Hematopoietic multipotent progenitor cell treated with erythropoietin and hydrocortisone succinate and interleukin-3 and kit ligand, for 8 days (in vitro differentiated cells): ENCODE measurements at places on chromosomes 7 and 10.

DNA sequence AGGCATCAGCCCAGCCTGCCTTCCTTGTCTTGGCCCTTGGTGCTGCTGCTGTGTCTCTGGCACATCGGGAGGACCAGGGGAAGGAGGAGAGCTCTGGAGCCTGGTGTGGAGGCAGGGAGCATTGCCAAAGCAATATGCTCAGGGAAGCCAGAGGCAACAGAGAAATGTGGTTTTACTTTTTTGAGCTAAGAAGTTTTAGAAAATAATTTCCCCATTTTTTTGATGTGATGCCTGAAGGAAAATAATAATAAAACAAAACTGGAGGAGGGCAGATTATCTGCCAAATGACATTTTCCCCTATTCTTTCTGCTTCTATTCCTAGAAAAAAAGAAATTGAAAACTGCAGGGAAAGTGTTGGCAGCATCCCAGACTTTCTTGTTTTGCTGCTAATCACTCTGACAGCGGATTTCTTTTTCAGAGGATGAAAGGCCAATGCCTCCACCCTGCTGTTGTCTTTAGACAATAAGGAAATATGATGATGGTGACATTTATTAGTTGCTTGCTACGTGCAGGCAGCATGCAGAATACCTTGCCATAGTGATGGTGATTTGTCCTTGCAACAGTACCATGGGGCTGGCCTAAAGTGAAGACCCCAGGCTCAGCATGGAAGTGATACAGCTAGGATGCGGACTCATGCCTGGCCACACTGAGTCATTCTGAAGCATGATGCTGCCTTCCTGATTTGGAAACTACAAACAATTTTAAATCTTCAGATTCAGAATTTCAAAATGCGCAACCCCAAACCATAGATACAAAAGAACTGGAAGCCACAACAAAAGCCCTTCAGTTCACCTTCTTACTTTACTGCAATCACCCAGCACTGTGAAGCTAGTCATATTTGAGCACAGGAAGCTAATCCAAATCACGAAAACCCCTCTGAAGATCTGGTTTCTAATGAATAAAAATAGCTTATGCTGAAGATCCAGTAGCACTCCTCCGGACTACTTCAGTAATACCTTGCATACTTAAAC is 260.2 kb upstream of the TMEM72 start:
- DNase-seq, result no peak

DNA sequence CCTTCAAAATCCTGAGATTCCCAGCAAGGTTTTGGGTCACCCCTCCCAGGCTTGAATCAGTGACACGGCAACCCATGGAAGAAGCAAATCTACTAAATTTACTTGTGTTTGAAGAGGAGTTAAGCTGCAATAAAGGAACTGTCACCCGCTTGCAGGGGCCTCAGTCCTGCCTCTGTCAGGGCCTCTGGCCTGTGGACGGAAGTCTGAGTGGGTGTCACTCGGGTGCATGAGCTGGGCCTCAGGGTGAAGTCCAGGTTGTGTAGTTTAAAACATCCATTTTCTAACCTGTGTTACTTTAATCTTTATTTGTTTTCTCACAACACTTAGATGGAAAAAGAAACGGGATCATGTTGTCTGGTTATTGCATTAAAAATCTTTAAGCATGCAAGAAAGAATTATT is 234.9 kb downstream of the ADARB2 start:
- no peak for DNase-seq

GRCh38 chr7:98808751-98809460 is 60.9 kb downstream of the TMEM130 start:
- no peak for DNase-seq

DNA sequence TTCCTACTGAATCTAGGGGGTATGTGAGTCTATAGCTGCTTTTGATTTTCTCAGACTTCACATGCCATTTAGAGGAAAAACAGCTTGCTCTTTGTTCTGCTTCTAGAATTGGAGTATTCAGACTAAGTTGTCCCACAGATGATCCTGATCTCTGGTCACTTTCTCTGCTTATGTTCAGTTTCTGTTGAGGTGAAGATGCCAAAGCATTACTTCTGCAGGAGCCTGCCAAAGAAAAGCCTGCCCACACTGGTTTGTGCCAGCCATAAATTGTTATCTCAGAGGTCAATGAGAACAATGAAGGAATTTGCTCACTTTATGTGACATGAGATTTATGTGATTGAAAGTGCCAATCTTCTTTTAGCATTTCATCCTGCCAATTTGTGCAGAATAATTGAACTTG is 163.6 kb downstream of the CDK14 start:
- no peak for DNase-seq

DNA sequence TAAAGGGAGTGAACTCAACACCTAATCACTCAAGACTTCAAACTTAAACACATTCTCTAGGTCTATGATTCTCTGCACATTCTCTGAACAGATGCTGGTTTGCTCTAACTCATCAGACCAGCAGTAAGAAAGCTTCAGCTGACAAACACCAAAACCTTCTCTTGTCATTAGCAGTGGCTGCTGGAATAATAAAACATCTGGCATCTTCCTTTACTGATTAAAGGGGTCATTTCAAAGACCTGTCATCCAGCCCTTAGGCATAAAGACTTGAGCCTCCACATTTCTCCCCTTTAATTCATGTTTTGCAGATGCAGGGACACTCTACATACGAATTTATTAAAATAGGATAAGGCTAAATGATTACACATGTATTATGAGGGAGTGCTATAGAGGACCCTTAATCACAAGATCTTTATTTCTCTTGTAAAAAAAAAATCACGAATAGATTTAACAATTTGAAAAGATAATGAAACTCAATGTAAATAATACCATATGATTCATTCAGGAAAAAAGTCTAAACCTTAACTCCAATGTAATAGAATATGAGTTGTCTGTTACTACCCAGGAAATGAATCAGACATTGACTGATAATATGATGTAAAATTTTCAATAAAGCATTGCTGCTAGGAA is 152.4 kb upstream of the GNAI1 start:
- DNase-seq, result no peak

GRCh38 chr7:38463277-38464225 is 167.6 kb downstream of the AMPH start:
- DNase-seq, result peak; percentile 24

GRCh38 chr7:66205741-66206090 is 582 bp downstream of the TPST1 start:
- DNase-seq, result no peak

- DNase-seq, result no peak
Observed at GRCh38 chr10:51447119-51447518, 252.3 kb downstream of the CSTF2T start.

DNA sequence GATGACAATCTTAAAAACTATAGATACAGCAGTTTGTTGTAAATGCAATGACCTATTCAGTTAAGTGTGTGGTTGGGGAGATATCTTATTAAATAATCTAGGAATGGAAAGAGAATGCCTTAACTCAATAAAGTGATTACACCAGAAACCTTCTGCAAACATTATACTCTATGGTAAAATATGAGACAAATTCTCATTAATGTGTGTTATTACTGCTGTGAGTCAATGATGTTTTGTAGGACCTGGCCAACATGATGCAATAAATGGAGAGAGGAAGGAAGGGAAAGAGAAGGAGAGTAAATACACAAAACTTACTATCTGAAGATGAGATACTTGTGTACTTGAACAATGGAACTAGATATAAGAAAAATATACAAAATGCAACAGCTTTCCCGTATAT is 25.1 kb downstream of the MKX start:
- no peak for DNase-seq

DNA sequence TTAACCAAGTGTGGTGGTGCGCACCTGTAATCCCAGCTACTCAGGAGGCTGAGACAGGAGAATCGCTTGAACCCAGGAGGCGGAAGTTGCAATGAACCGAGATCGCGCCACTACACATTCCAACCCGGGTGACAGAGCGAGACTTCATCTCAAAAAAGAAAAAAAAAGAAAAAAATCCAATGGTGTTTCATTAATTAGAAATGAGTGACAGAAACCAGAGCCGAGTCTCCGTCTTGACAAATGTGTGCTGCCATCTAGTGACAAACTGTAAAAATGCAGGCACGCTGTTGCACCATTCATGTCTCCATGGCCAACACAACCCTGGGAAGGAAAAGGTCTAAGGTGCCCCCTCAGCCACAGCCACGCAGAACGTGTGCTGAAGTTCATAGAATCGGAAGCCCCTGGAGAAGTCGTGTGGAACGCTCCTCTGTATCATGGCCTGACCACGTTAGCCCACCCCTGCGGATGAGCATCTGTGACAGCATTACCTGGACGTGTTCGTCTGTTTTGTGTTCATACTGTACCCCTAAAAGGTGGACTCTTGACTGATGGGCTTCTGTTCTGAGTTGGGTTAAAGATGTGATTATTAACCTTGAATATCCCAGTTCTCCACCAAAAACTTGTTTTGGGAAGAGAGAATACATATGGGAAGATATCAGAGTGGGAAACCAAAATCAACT is 94.9 kb downstream of the LYZL2 start:
- peak; percentile 82 for DNase-seq

GRCh38 chr7:95950698-95951097 is 178.3 kb downstream of the DYNC1I1 start:
- no peak for DNase-seq

DNA sequence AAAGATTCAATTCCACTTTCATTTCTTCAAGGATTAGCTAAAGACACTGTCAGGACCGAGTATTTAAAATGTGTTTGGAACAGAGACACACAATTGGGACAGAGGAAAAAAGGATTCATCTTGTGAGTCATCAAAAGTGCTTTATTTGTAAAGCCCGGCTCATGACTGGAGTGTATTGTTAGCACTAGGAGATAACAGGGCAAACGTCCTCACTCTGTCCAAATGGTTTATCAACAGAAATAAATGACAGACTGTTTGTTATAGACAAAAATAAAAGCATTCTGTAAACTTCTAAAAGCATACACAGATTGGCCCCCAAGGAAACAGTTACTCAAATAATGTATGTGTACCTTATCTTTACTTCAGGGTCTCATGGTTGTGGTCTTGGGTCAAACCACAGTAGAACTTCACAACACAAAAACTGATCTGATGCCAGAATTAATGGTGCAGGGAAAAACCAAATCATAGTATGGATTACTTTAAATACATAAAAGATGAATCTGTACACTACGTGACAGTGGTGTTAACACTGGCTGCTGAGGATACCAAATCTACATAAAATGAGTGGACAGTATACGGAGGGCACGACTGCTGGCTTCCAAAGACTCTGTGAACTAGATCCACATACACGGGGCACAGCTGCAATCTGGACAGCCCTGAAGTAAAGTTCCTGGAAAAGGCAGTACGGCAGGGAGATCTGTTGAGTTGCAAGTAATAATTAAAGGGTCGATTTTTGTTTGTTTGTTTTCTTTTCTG is 179.4 kb downstream of the PIP4K2A start:
- DNase-seq, result no peak

DNA sequence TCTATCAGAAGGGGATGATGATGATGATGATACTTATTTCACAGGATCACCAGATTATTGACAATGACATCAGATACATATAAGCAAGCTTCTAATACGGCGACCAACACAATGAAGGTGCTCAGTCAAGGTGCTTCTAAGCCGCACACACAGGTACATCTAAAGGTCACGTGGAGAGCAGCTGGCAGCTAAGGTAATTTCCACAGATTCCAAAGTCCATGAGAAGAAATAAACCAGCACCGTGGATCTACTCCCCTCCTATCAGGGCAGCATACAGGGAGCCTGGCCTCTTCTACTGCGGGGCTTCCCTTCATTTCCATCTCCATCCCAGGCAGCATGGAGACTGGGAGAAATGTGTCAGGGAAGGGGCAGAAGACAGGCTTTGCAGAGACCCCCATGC is 37.5 kb downstream of the DENND11 start:
- no peak for DNase-seq

DNA sequence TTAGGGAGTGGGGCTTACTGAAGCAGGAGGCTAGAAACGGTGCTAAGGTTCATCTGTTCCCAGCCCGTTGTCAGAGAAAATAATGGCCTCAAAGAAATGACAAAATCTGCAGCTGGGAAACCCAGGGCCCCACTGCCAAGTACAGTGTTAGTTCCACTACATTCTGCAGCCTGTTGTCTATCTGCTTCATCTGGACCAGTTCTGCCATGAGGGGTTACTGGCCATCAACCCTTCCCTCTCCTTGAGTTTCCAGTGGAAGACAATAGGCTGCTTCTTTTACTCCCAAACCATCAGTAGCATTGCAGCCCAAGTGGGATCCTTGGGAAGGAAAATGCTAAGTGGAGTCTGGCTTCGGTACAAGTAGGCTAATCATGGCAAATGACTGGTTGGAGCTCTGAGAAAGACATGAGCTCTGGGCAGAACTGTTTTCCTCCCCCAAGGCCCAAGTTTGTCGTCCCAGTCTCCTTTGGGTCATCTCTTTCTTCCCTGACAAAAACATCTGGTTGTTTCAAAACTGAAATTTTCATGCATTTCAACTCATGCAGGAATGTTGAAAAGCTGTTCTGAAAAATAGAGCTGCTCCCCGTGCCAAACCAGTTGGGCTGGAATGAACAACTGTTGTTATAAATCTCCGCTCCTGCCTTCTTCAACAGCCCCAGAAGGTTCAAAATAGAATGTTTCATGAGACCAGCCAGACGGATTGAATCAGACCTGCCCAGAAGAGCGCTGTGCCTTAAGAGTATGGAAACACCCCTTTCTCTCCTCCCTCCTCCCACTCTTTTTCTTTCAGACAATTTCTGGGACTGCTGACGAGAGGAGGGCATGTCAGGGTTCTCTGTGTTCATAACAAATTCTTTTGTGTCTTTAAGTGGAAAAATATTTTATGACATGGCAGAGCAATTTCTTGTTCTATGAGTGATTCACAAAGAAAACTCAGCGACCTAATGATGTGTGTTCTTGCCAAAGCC is 116.6 kb downstream of the RAB18 start:
- no peak for DNase-seq

DNA sequence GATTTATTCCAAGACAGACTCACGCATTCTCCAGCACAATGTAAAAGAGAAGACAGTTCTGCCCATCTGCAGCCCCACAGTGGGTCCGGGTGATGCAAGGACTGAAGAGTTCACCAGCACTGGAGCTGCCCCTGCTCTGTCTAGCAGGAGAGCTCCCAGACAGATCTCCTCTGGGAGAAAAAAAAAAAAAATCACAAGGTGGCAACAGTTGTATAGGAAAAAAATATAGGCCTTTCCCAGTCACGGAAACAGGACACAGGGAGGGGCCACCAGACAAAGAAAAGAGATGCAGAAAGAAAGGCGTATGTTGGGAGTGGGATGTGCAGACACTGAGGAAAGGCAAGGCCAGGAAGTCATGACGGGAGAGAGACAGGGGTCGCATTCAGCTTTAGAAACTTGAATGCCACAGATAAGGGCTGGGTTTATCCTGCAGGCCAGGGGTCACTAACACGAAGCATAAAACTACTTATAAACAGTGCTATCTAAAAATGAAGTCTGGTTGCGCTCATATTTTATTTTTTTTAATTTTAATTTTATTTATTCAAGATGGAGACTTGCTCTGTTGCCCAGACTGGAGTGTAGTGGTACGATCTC is 54.1 kb downstream of the FAM171A1 start:
- no peak for DNase-seq
